ENCODE measurements at places on chromosomes 2 and 18. TPM values are rescaled to one million over a fixed set of nuclear protein-coding genes. Genes with fewer than 3 reads are reported as not detected.

TTC31 gene
- 44.1 TPM for total RNA-seq

PPM1G gene
- 91.3 TPM for total RNA-seq

POTEI gene
- total RNA-seq = not detected

SERPINB11 gene
- not detected for total RNA-seq

RAB6C gene
- 0.11 TPM for total RNA-seq

PLGLB2 gene
- total RNA-seq = 1.6 TPM

STON1 gene
- total RNA-seq = 2.4 TPM

ATAD2B gene
- 33.2 TPM for total RNA-seq

MARS2 gene
- total RNA-seq = 13.7 TPM

SATB2 gene
- 0.11 TPM for total RNA-seq

KCNJ13 gene
- not detected for total RNA-seq

IL1B gene
- not detected for total RNA-seq

CIB4 gene
- not detected for total RNA-seq

CSRNP3 gene
- total RNA-seq = not detected

RAD51AP2 gene
- not detected for total RNA-seq

Data from activated naive CD8-positive, alpha-beta T cell treated with anti-CD3 and anti-CD28 coated beads, Interleukin-2, amount 10 ng/mL, durations not matched to agents 7 days and 5 days (primary cell).